ENCODE measurements at places on chromosomes 4 and X.

- peak; percentile 4 for DNase-seq
These were observed 95.2 kb upstream of the RPS6KA3 start for GRCh38 chrX:20361890-20362262.

GRCh38 chr4:19575924-19576323 is 675.8 kb upstream of the SLIT2 start:
- DNase-seq, result no peak

- no peak for DNase-seq
These were observed 56.3 kb downstream of the RGS12 start for GRCh38 chr4:3349116-3349515.

GRCh38 chr4:120692964-120693363 is 229.6 kb downstream of the PRDM5 start:
- DNase-seq, result no peak

GRCh38 chr4:102754044-102754443 is 6.7 kb downstream of the MANBA start:
- no peak for DNase-seq

- DNase-seq, result no peak
These were observed 606.8 kb upstream of the BOD1L1 start for GRCh38 chr4:14234307-14234706.

Data from retina (tissue), 1 donor.